Hindlimb muscle (tissue), 1 donor: ENCODE measurements at places on chromosomes 16 and 17. TPM values are rescaled to one million over a fixed set of nuclear protein-coding genes. Genes with fewer than 3 reads are reported as not detected.

GRCh38 chr16:88300463-88300835 is 82.3 kb upstream of the ZNF469 start:
- DNase-seq = no peak

GRCh38 chr17:16512011-16512410 is 20.0 kb upstream of the LRRC75A start:
- peak; percentile 58 for DNase-seq

DNA sequence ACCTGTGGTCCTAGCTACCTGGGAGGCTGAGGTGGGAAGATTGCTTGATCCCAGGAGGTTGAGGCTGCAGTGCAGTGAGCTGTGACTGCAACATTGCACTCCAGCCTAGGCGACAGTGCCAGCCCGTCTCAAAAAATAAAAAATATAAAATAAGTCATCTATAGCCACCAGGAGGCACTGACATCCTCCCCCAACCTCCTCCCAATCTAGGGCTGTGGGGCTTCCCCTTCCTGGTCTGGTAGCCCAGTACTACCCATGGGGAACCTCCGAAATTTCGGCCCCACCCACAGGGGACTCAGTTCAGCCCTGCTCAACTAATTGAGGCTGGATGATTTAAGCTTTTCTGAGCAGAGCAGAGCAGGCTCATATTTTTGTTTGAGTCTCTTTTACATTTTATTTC is 3.2 kb downstream of the ZSCAN10 start:
- no peak for DNase-seq

DNA sequence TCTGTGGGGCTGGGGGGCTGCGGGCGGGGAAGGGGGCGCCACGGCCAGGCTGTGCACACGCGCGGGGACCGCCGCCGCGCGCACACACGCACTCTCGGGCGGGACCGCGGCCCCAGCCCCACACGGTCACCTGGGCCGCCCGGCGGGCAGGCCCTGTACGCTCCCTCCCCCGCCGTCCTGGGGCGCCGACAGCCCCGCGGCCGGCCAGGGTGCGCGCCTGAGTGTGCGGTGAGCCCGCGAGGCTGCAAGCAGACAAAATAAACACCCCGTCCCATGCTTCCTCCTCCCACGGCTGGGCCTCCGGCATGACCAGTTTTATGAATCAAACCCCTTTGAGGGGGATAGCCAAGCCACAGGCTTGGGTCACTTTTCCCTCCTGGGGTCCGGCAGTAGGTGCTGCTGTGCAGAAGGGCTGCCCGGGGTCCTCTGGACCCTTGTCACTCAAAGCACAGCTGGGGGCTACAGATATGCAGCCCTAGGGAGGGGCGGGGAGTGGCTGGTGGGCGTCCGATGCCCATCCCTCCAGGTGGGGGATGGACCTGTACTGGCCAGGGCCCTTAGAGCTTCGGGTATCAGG is 441 bp downstream of the VASN start:
- no peak for DNase-seq

GRCh38 chr17:43720311-43721060 is 38.1 kb downstream of the SOST start:
- peak; percentile 85 for DNase-seq

DNA sequence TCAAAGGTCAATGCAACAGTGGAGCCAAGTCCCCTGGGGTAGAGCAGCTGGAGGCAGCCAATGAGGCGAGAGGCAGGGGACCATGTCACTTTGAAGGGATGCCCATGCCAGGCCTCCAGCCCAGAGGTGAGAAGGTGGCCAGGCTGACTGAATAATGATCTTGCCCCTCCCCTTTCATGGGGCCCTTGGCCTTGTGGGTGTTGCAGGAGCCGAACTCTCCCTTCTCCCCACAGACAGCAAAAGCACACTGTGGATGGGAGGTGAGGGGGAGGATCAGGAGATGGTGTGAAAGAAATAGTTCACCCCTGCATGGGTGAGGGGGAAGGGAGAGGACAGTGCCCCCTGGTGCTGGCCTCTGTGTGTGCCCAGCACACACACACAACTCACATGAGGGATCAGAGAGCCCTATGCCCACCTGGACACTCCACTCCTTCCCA is 15.8 kb upstream of the TBX21 start:
- no peak for DNase-seq

DNA sequence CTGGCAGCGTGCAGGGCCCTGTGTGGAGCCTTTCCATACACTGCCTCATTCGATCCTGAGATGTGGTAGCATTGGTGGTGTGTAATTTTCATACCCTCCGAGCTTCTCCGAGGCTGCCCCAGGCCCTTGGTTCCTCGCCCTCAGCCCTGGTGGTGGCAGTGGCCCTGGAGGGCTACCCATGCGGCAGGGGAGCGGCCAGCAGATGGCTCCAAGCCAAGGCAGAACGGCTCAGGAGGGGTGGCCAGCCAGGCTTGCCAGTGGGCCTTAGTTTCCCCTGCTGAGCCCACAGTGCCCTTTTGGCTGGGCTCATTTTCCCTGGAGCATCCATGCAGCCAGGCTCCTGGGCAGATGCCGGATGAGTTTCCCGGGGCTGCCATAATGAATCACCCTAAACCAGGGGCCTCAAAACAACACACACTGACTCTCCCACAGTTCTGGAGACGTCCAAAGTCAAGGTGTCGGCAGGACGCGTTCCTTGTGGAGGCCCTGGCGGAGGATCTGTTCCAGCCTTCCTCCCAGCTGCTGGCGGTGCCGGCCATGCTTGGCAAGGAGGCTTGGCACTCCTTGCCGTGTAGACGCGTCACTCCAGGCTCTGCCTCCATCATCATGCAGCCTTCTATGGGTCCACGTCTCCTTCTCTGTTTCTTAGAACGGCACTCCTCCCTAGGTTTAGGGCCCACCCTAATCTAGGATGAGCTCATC is 158.8 kb upstream of the GSE1 start:
- DNase-seq = no peak

MT1G gene
- not detected for polyA plus RNA-seq
